ENCODE measurements at places on chromosomes 11 and 22.

- no peak for DNase-seq
Observed at GRCh38 chr11:110764485-110764884, 52.2 kb upstream of the ARHGAP20 start.

DNA sequence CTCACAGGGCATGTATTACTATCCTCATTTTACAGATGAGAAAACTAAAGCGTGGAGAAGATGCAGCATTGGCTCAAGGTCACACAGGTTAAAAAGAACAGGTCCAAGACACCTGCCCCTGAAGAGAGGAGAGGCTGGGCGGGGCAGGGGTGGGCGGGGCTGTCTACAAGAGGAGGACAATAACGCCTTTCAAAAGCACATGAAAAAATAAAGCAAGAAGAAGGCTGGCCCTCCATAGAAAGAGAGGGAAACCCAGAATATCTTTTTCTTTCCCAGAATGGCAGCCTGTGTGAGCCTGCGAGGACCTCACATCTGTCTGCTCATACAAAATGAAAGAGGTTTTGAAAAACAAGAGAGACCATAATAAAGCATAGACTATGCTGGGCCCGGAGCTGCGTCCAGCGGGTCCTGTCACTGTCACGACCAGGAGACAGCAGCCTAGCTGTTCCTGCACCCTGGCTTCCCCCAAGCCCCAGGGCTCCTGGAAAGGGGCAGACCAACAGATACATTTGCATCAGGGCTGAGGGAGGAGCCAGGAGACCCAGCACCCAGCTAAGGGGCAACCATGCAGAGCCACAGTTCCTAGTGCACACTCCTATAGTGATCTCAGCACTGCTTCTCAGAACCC, 61.6 kb downstream of the DSCAML1 start:
- DNase-seq: no peak

GRCh38 chr22:44311104-44311854, 1.5 kb downstream of the SHISAL1 start:
- DNase-seq: no peak

- no peak for DNase-seq
Observed at GRCh38 chr22:32477596-32477995, 3.0 kb downstream of the FBXO7 start.

DNA sequence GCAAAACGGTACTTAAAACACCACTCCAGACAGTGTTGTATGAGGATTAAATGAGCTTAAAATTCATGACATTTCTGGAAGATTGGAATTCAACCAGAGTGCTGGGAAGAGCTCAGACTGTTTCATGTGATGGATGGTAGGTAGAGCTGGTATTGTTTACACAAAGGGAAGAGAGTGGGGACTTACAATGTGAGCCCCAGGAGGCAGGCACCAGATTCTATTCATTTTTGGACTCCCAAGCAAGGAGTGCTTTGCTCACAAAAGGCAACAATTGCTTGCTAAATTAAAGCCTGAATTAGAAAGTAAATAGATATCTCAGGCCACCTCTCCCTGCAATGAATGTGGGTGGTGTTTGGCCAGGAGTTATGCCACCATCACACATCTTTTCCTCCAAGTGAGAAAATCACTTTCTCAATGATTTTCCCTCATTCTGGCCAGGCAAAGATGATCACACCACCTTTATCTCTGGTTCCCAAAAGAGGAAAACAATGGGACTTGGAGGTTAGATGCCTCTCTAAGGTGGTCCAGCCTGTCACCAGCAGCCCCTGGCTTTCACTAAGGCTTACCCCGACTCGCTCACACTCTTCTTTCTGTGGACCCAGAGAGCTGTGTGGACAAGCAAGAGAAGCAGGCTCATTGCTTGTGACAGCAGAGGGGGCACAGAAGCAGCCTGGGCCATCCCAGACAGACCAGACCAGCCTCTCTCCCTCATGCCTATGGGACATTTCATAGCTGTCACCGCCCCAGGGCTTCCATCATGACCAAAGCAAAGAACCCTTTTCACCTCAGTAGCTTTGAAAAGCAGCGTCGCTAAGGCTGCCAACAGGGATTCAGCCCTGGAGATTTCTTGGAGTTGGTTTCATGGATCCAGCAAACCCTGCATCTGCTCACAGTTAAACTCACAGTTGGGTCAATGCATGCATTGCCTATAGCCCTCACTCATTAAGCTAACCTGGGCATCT, 63.5 kb upstream of the DRD2 start:
- DNase-seq: no peak

GRCh38 chr11:134512061-134512460, 100.0 kb upstream of the B3GAT1 start:
- no peak for DNase-seq

DNA sequence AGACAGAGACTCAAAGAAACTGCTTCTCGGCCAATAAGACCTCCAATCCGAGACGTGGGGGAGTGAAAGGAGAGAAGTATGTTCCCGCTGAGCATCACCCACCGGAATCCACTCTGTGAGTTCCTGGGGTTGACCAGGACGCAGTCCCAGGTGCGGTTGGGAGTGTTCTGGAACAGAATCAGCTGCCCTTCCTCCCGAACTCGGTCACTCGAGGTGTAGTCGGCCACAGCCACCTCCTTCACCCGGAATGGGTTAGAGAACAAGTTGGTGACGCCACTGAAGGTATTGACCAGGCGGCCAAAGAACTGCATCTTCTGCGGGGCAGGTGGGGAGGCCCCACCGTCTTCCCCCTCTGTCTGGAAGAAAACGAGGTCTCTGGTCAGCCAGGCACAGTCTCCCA, 12.5 kb downstream of the PLA2G6 start:
- no peak for DNase-seq

GRCh38 chr11:95066716-95067038, at the start of gene SRSF8:
SRSF8 (plus strand) TSS chr11:95066919; CDS start chr11:95067227, 308 bp downstream.
- no peak for DNase-seq

- peak; percentile 51 for DNase-seq
Observed at GRCh38 chr22:24423519-24424000, 3.8 kb upstream of the ADORA2A start.

- no peak for DNase-seq
Observed at GRCh38 chr11:130609121-130610035, 160.9 kb downstream of the ADAMTS15 start.
